ENCODE measurements at places on chromosomes 3 and 15. TPM values are rescaled to one million over a fixed set of nuclear protein-coding genes. Genes with fewer than 3 reads are reported as not detected.

- no peak overlapping the region for H3K27ac ChIP-seq
- no peaks in the 10 kb centered on the region for H3K27me3 ChIP-seq
- DNase-seq = no peak
Observed at GRCh38 chr15:93861413-93861812, 369.9 kb upstream of the MCTP2 start.

The GOLGA6B gene
- not detected for total RNA-seq

- H3K36me3 ChIP-seq = no peaks in the 10 kb centered on the region
- no peaks in the 10 kb centered on the region for H3K27me3 ChIP-seq
- H3K4me3 ChIP-seq = no peak overlapping the region
- H3K4me1 ChIP-seq = no peaks in the 10 kb centered on the region
Observed at GRCh38 chr3:187473778-187474406, 105.7 kb downstream of the RTP4 start.

The KCNAB1 gene
- total RNA-seq = 4.1 TPM

The ZPLD1 gene
- total RNA-seq = not detected

GRCh38 chr3:40186508-40186907 lies 123.0 kb upstream of the EIF1B start:
- no peaks in the 10 kb centered on the region for H3K27me3 ChIP-seq
- DNase-seq = no peak
- no peak overlapping the region for H3K4me3 ChIP-seq
- no peaks in the 10 kb centered on the region for H3K4me1 ChIP-seq
- no peaks in the 10 kb centered on the region for H3K36me3 ChIP-seq
- H3K27ac ChIP-seq = no peak overlapping the region

The TMEM89 gene
- not detected for total RNA-seq

GRCh38 chr3:43870844-43871626 lies 180.3 kb downstream of the ABHD5 start:
- DNase-seq = no peak
- H3K27me3 ChIP-seq = peaks cover 4% of the 10 kb centered on the region
- H3K27ac ChIP-seq = no peak overlapping the region
- no peaks in the 10 kb centered on the region for H3K4me1 ChIP-seq
- no peaks in the 10 kb centered on the region for H3K36me3 ChIP-seq

DNA sequence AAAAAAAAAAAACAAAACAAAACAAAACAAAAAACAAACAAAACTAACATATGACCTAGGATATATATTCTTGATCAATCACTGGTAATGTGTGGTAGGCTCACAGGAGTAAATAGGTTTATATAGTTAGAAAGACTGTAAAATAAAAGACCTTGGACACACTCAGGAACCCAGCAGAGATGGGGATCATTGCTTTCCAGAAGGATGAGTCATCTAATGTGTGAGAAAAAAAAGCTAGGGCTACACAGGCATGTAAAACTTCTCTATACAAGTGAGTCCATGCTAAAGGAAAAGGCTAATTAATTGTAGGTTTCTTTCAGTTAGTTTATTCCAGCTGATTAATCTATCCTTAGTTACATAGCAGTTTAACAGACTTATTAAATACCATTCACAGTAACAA lies 710.3 kb upstream of the ARPP21 start:
- no peaks in the 10 kb centered on the region for H3K4me1 ChIP-seq
- no peak overlapping the region for H3K27ac ChIP-seq
- no peak overlapping the region for H3K4me3 ChIP-seq
- no peaks in the 10 kb centered on the region for H3K36me3 ChIP-seq
- no peak for DNase-seq
- no peaks in the 10 kb centered on the region for H3K27me3 ChIP-seq

The ZXDC gene
- 19.1 TPM for total RNA-seq

- H3K27me3 ChIP-seq = no peaks in the 10 kb centered on the region
- H3K36me3 ChIP-seq = no peaks in the 10 kb centered on the region
- no peak for DNase-seq
- peaks cover 31% of the 10 kb centered on the region for H3K4me1 ChIP-seq
Observed at GRCh38 chr15:66294932-66295235, 1.5 kb downstream of the DIS3L start.

- no peak overlapping the region for H3K27ac ChIP-seq
- no peak for DNase-seq
- H3K4me3 ChIP-seq = no peak overlapping the region
- H3K27me3 ChIP-seq = no peaks in the 10 kb centered on the region
- H3K4me1 ChIP-seq = no peaks in the 10 kb centered on the region
- H3K36me3 ChIP-seq = no peaks in the 10 kb centered on the region
Observed at GRCh38 chr3:69212411-69213160, 90.2 kb upstream of the LMOD3 start.

The DPPA2 gene
- not detected for total RNA-seq

GRCh38 chr3:2156244-2156847 lies 57.7 kb downstream of the CNTN4 start:
- no peak for DNase-seq
- H3K27me3 ChIP-seq = peaks cover 13% of the 10 kb centered on the region
- no peaks in the 10 kb centered on the region for H3K36me3 ChIP-seq
- no peak overlapping the region for H3K27ac ChIP-seq
- no peaks in the 10 kb centered on the region for H3K4me1 ChIP-seq

The GABRR3 gene
- total RNA-seq = not detected

The SENP8 gene
- 5.2 TPM for total RNA-seq

DNA sequence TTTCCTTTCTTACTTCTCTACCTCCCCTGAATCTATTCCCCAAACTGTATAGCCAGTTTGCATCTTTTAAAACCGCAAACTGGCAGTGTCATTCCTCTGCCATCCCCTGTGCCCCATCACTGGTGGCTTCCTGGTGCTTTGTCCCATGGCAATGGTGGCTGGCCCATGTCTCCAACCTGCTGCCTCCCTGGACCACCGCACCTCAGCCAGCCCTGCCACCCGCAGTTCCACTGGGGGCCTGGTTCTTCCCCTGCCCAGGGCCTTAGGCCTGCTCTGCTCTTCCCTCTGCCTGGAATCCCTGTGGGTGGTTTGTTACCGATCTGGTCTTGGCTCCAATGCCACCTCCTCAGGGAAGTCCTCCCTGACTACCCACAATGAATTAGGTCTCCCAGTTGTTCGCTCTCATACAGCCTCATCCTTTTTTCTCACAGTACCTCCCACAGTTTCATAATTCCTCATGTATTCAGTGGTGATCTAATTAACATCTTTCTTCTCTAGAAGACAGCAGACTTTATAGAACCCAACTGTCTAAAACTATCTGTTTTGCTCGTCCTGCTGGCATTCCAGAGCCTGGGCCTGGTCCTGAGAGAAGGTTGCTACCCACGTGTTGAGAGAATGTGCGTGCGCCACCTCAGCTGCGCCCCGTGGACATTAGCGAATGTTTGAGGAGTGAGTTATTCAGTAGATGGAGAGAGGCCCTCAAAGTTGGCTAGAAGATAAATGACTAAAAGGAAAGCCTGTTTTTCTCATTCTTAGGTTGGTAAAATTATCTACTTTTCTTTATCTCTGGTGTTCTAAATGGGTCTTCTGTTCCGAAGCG lies 130.1 kb downstream of the DNAJB8 start:
- H3K4me1 ChIP-seq = peaks cover 20% of the 10 kb centered on the region
- no peak for DNase-seq
- no peak overlapping the region for H3K4me3 ChIP-seq
- H3K36me3 ChIP-seq = peaks cover 15% of the 10 kb centered on the region
- no peak overlapping the region for H3K27ac ChIP-seq
- no peaks in the 10 kb centered on the region for H3K27me3 ChIP-seq

GRCh38 chr3:54797111-54797510 lies 130.7 kb downstream of the LRTM1 start:
- H3K27me3 ChIP-seq = no peaks in the 10 kb centered on the region
- H3K4me3 ChIP-seq = no peak overlapping the region
- no peaks in the 10 kb centered on the region for H3K4me1 ChIP-seq

Data from heart right ventricle (tissue), 16 donors.